Brain microvascular endothelial cell (primary cell): ENCODE measurements at places on chromosomes 1 and 21.

- no peak for DNase-seq
Measured at GRCh38 chr1:208273386-208274017, 29.3 kb upstream of the PLXNA2 start.

- no peak for DNase-seq
Measured at GRCh38 chr1:92924501-92924900, 36.8 kb downstream of the DIPK1A start.

GRCh38 chr1:33300673-33301072, 20.2 kb downstream of the A3GALT2 start:
- DNase-seq: no peak

GRCh38 chr1:150807249-150808023, 624 bp downstream of the CTSK start:
- no peak for DNase-seq

- no peak for DNase-seq
Measured at GRCh38 chr1:244325056-244325758, 126.5 kb downstream of the ADSS2 start.

GRCh38 chr1:167083066-167083665, 7.0 kb downstream of the GPA33 start:
- no peak for DNase-seq

DNA sequence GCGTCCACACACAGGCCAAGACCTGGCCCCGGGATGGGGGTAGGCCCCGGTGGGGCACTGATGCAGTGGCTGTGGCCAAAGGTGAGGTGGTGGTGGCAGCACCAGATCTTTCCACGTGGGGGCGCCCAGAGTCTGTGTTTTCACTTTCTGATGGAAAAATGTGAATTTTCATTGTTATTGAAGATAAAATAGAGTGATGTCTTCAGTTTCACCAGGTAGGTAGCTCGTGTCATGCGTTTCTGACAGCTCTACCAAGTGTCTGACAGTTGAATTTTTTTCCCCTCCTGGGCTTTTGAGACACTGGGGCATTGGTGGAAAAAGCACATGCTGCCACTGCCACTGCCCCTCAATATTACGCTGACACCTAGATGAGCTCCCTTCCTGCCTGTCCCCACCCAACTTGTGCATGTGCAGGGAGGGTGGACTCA, 40.0 kb upstream of the MAGOH start:
- DNase-seq: peak; percentile 45

- DNase-seq: no peak
Measured at GRCh38 chr1:203215573-203215972, 13.9 kb downstream of the CHIT1 start.

DNA sequence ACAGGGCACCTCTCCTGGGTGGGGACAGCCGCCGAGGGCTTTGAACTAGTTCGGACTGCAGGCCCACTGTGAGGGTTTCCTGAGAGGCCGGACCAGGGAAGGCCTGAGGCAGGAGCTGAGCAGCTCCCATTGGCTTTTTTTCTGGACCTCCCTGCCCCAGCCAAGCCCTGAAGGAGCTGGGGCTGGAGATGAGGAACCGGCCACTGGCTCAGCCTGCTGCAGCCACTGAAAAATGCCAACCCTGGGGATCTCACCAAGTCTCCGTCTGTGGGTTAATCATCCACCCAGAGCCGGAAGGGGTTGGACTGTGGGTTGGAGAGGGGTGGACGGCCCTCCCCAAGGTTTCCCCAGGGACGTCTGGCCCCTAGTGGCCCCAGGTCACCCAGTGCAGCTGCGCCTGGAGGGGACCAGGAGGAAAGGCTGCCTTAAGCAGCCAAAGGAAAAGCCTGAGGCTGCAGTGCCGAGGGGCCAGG, 2.5 kb downstream of the VWA1 start:
- no peak for DNase-seq

DNA sequence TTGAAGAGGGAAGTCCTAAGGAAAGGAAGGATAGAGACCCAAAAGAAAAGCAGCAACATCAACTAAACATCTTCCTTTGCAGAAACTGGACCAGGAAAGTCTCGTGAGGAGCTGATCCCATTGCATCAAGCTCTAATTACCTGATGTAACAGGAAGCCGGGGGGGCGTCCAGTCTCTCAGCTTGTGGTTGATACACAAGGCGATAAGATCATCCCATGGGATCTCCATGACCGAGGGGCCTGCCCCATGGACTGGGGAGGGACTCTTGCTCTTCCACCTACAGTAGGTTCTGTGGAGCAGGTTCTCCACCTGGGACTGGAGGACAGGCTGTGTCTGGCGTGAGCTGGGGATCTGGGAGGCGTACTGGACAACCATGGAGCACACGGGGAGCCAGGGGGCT, 14.8 kb upstream of the LSS start:
- no peak for DNase-seq

DNA sequence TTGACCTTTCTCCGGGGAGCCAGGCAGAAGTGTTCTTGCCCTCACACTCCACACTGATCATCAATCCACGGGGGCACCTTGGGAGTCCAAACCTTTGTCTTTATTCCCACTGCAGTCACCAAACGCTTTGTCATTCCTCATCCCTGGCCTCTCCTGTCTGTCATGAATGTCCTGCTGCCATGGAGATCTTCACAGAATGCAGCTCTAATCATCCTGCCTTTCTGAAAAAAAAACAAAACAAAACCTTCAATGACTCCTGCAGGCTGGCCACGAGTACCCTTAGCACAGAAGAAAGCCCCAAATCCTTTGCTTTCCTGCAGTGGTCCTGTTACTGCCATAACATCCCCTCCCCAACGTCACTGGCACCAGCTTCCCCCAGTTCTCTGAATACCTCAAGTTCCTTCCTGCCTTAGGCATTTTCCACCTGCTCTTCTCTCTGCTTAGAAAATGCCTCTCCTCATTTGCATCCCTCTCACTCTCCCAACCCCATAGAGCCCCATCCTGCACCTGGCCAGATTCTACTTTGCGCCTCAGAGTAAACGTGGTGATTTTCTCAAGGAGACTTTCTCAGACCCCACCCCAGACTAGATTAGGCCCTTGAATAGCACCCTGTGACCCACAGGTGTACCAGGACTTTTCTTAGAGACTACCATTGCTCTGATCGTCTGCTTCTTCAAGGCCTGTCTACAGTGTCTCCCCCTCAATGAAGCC, 131.2 kb downstream of the AK5 start:
- no peak for DNase-seq

DNA sequence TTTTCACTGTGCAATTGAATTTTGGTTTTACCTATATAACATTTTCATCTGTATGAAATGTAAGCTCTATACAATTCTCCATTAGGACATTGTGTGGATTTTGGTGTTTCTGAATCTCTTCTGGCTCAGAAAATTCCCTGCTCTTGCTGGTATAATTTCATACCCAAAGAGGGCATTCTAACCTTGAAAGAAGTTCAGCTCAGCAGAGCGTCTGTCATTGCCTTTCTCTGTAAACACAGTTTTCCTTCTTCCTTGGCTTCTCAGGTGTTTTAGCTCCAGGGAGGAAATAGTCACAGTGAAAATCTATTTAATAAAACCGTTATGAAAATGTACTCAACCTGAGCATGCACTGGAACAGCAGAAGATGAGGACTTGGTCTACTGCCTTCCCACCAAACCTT, 16.0 kb downstream of the DISC1 start:
- DNase-seq: no peak

GRCh38 chr1:198606020-198606438, 32.8 kb upstream of the PTPRC start:
- DNase-seq: no peak

GRCh38 chr1:9612162-9612845, 23.6 kb downstream of the TMEM201 start:
- no peak for DNase-seq

DNA sequence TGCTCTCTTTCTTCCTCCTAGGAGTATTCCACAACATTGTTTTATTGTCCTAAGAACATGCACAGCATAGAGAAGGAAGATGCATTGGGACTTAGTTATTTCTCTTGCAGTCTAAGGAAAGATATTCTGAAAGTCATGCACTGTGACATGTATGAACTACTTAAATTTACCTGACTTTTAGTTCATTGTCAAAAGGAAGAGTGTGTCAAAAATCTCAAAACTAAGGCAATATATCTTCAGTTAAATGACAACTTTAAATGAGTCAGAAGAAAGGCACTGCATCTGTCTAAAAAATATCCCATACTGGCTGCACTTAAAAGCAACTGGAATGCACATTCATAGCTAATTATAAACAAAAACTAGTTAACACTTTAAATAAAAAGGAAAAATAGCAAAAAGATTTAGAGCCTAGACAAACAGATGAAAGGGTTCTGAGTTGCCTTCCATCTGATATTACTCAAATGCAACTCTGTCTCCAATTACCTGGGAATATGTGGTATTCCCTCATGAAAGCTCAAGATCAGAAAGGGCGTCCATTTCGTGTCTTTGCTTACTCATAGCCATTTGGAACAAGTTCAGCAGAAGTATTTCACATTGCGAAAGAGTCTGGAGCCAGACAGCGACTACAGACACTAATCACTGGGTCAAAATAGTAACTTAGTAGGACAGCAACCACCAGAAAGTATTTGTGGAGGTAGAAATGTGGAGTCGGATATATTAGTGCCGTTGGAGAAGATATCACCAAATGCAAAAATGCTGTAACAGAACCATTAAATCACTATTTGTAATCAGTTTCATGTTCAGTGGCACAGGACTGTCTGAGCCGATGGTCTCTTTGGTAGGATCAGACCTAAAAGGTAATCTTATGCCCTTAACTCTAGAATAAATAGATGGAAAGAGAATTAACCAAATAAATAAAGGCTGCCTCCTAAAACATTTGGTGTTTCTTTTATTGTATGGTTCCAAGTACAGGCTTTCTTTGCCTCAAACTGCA, 225.7 kb downstream of the GREM2 start:
- DNase-seq: peak; percentile 91

- DNase-seq: peak; percentile 83
Measured at GRCh38 chr1:151130987-151131586, 15.3 kb downstream of the SEMA6C start.

- DNase-seq: no peak
Measured at GRCh38 chr1:192088496-192088895, 69.8 kb upstream of the RGS18 start.

GRCh38 chr1:117318426-117318825, 48.8 kb upstream of the MAN1A2 start:
- DNase-seq: no peak

GRCh38 chr1:193709607-193710006, 523.2 kb upstream of the B3GALT2 start:
- no peak for DNase-seq

DNA sequence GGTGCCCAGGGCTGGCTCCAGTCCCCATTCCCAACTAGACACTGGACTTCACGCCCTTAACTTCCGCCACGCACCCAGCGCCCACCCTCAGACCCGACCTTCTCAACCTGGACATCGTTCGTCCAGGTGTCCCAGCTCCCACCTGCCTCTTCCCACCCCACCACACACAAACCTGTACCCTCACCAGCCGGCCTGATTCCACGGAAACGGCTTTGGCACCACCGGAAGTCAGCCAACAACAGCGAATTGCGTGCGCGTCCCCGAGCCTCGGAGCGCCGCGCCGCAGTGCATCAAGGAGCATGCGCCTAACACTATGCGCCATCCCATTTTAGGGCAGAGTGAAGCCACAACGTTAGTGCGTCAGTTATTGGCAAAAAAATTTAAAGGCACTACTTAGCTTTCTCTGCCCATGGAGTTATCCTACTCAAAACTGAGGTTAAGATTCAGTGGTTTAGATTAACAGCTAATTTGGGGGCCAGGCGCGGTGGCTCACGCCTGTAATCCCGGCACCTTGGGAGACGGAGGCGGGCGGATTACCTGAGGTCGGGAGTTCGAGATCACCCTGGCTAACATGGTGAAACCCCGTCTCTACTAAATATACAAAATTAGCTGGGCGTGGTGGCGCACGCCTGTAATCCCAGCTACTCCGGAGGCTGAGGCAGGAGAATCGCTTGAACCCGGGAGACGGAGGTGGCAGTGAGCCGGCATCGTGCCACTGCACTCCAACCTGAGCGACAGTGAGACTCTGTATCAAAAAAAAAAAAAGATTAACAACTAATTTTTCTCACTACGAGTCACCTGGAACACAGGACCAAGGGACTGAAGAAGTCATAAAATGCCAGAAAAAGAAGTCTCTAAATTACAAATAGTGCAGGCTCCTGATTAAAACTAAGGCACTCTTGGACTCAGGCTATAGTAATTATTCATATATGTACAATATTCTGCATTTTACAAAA, at the start of gene GON4L:
Gene GON4L, minus strand, starts transcription at position 240 of the 956 bp plus-strand sequence. CDS start 3,434 bp downstream, outside the sequence.
- DNase-seq: peak; percentile 88

- DNase-seq: no peak
Measured at GRCh38 chr1:11458811-11459275, 20.1 kb upstream of the DISP3 start.

DNA sequence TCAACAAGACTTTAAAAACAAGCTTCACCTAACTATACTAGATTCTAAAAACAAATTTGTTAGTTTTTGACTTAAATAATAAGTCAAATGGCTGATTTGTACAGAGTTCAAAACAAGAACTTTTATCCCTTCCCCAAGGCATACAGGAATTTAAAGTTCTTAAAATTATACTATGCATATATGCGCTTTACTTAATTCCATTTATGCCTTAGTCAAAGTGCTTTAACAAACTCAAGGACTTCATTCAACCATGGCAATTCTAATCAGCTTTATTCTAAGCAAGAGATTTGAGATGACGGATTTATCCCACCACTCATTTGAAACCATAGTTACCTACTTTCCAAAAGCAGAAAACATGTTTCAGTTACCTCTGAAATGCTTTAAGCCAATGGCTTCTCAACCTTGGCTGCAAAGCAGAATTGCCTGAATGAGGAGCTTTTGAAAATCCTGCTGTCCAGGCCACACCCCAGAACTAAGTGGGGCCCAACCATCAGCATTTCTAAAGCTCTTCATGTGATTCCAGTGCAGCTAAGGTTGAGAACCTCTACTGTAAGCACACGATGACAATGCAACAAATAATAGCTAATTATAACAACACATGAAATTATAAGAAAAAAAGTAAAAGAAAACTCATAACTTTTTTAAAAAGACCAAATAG, 44.6 kb downstream of the TTLL7 start:
- no peak for DNase-seq

DNA sequence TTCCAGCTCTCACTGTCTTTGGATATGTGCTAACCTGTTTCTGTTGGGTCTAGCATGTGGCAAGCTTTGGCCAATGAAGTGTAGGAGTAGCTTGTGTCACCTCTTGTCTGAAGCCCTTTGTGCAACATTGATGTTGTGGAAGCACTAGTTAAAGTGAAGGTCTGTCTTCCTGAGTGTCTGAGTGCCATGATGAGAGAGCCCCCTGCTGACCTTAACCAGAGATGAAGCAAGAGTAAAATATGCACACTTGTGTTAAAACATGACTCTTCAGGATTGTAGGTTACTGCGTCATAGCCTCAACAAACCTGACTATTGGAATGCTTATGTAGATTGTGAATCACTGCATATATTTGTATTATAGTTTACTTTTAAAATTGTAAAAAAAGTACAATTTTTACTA, 103.7 kb downstream of the NCAM2 start:
- DNase-seq: peak; percentile 2

DNA sequence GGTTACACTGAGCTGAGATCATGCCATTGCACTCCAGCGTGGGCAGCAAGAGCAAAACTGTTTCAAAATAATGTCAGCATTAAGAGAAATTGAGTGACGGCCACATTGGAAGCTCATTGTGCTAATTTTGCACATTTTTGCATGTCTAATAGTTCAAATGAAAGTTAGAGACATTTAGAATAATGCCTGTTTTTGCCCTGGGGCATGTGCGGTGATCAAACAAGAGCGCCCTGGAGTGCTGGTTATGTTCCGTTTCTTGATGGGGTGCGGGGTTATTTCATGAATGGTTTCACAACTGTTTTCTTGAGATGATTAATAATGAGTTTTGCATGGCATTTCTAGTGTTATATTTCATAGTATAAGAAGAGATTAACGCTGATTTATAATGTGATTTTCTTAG, 13.1 kb downstream of the OR2T11 start:
- DNase-seq: no peak

- no peak for DNase-seq
Measured at GRCh38 chr1:35442734-35443133, 114.5 kb downstream of the KIAA0319L start.

- no peak for DNase-seq
Measured at GRCh38 chr1:67189953-67190352, 23.7 kb downstream of the IL23R start.
